ENCODE measurements at places on chromosomes 3 and 15.

- DNase-seq = no peak
These were observed 901 bp upstream of the MANF start for GRCh38 chr3:51384055-51384725.

DNA sequence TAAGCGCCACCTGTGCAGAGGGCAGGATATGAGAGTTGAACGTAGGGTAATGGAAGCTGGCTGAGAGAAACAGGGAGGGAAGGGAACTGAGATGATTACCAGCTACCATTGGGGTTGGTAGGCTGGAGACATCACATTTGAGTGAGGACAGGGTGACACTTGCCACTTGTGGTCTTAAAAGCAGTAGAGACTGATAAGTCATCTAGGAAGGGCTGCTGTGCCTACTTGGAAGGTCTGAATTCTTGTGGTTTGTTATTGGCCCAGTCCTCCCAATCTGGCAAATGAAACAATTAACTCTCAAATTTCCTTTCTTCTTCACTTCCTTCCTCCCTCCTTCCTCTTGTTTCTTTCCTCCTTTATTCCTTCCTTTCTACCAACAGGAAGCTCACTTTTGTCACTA, 46.8 kb downstream of the COL6A5 start:
- DNase-seq = no peak

DNA sequence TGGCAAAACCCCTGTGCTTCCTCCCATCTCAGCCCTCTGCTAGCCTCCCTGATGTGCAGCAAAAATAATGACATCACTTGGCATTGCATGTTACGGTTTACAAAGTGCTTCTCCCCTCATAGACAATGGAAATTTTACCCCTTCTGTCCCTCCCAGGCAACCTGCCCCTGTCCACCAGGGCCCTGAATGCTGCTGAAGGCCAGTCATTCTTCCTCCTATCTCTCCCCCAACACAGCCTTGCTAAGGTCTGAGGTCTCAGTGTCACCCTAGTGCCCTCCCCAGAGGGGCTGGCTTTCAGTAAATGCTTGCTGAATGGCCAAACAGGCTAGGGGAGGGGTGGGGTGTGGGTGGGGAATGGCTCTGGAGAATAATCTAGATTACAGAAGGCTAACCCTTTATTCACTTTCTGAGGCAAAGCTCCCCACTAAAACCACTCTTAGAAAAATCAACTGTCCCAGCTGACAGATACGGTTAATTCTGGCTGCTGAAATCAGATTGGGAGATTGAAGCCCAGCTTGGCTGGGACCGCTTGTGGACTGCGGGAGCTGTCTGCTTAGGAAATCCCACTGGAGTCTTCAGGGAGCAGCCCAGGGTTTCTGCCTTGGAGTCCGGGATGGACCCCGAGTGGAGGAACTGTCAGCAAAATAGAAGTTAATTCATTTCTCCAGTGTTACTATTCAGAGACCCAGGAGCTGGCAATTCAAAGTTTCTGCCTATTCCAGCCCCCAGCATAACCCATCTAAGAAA, 22.9 kb downstream of the ANP32A start:
- DNase-seq = no peak

- no peak for DNase-seq
These were observed 73.7 kb downstream of the TM2D3 start for GRCh38 chr15:101578443-101578894.

DNA sequence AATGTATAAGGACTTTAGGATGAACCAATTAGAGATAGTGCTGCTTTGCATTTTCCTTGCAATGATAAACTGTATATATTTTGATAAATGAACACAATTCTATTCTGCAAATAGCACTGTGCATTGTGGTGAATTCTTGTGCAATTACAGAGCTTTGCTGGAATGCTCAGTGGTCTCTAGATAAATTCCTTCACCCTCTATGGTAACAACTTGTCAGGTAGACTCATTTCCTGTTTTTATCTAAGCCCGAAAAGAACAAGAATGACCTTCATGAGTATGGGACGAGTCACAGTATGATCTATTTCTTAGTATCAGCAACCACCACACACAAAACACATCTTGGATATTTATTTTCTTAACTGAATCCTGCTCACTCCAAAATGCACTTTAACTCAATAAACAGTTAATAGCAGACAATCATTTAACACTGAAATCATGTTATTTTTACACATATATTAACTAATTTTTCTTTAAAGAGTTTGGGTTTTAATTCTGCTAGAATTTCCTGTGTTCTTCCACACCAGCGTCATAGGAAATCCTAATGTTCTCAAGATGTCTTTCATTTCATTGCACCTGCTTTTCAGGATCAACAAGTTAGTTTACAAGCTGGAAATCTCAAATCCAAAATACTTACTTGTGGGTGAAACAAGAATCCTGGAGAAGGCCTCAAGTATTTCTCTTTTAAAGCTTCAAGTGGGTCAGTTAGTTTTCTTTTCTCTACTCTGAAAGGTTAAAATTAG, 551.2 kb downstream of the MECOM start:
- no peak for DNase-seq

DNA sequence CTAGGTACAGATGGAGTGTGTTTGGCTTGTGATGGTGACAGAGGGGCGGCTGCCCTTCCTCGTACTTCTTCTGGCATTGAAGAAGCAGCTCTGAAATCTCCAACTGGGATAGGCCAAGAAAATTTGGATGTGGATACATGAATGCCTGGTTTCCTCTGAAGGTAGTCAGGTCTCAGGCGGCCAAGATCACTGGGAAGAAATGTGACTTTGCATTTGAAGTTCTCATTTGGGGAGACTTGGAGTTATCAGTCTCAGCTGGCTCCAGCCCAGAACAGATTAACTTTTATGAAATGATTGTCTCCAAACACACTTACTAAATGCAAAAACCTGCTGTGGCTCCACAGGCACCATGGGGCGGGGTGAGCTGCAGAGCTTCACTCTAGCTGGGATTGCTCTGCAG, 215.9 kb downstream of the THSD4 start:
- DNase-seq = no peak

- no peak for DNase-seq
These were observed 35.3 kb downstream of the ITGB5 start for GRCh38 chr3:124851905-124852304.

DNA sequence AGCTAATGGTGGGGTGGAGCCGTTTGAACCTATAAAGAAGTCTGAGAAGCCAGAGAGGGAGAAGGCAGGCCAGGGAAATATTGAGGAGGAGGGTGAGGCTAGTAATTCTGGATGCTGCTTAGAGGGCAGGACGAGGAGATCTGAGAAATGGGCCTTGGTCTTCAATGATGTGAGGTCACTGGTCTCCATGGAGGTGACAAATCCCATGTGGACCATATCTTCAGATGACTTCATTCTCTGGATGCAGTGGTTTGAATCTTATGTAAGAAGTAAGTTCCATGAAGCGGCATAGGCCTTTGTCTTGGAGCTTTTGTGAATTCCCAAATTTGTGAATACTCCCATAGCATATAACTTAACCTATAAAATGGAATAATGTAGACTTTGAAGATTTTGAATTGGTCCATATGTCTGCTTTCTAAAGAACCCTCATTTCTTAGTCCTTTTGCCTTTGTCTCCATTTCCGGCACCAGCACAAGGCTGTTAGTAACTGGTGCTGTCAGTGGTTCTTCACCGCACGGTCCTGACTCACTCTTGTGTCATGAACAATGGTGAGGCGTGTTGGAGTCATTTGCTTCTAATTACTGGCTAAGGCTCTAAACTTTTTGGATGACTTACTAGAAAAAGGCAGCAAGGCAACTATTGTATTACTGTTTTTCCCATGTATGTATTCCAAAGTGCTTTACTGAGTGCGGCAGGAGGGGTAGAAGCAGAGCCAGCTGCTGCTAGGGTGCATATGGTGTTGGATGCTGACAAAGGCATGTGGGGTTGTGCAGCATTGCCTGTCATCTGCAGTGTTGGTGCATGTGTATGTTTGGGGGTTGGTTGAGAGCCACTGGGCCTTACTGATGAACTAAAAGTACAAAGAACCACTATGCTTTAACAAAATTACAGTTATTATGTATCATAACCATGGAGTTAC, 279.3 kb upstream of the C2CD4B start:
- no peak for DNase-seq

DNA sequence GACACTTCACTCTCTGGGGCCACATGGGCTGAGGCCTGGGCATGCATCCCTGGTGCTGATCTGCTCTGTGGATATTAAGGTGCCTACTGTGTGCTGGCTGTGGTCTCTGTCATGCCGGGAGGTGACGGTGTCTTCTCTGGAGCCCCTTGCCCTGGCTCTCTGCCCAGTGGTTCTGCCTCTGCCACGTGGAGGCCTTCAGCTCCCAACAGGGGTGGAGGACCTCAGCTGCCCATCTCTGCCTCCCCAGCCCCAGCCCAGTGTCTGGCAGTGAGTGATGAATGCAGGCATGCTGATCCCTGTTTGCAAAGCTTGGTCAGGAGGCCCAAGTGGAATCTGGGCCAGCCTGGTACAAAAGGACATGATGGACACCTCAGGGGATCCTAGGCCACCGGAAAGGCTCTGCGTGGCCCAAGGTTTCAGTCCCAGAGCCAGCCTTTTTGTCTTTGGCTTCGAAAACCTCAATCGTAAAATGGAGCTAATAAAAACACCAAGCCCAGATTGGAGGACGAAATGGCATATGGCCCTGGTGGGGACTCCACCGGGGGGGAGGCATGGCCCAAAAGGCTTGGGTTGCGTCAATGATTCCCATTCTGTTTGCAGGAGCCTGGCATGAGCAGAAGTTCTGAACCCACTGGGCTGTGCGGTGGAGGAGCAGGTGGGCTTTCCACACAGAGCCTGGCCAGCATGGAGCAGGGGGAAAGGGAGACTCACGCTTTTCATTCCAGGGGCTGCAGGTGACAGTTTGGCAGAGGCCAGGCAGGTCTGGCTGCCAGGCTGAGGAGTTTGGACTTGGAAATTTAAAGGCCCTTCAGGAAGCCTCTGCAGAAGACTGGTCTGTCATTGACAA, 54.7 kb upstream of the KLF13 start:
- no peak for DNase-seq

GRCh38 chr3:13414040-13414729, 5.9 kb downstream of the NUP210 start:
- no peak for DNase-seq
